Fibroblast of the aortic adventitia (primary cell): ENCODE measurements at places on chromosomes 12 and 14. TPM values are rescaled to one million over a fixed set of nuclear protein-coding genes. Genes with fewer than 3 reads are reported as not detected.
A peak's percentile ranks its signal among the peaks of the same experiment; 100 is the strongest.

DNA sequence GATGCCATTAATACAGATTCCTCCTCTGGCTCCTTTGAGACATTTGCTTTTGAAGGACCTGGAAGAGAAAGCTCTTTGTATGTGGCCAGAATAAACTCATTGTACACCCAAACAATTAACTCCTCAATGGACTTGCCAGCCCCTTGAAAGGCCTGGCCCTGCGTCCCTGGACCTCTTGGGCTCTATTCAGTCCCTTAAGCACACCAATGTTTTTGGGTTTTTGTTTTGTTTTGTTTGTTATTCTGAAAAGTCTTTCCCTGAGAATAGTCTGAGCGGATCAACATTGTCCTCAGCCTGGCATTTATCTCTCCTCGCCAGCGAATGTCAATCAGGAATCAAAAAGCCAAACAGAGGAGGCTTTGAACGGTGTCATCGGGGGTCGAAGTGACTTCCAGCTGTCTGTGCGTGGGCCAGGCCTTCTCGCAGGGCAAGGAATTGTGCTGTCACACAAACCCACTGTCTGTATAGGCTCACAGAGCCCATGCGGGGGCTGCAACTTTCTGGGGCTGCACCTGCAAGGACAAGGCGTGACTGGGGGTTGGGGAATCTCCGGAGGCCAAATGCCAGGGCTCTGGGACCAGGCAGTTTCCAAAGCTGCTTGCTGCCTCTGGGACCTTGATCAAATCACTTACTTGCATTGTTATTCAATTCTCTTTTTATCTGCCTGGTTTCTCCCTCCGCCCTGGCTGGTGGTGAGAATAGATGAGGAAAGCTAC lies 108.3 kb downstream of the SMOC1 start:
- no peak for DNase-seq

DNA sequence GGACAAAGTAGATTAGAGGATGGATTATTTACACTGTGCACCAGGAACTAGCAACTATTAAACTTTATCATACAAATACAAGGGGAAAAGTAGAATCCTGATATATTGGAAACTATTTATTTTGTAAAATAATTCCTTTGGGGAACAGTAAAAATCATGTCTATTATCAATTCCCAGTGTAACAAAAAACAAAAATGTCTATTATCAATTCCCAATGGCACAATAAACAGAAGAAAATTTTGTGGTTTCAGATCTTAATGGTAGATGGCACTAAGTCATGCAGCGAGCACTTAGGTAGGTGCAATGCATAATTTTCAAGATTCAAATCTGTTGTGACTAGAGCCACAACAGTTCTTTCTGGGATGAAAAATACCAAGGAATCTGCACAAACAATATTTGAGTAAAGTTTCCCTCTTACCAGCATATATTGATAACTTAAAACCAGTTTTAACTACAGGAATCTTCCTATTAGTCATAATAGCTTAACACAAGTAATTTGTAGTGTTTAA lies 13.7 kb downstream of the CFL2 start:
- DNase-seq: no peak

- DNase-seq: peak; percentile 49
Measured at GRCh38 chr12:27973487-27973890, 956 bp upstream of the PTHLH start.

DNA sequence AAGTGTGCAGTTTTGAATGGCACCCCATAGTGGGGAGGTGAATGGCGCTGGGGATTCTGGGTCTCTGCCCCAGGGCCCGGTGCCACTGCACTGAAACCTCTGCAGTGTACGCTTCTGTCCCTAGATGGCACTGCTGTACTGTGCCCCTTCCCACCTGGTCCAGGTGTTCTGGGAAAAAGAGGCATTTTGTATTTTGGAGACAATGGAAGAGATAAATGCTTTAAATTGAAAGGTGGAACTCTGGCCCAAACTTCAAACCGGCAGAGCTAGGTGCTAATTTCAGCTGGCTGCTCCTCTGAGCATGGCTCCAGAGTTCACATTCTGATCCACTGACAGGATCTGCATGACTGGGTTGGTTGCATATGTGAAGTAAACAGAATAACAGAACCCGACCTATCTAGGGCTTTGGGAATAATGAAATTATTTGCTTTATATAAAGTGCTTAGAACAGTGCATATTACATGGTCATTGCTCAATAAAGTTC lies 52.2 kb downstream of the KRT80 start:
- no peak for DNase-seq

DNA sequence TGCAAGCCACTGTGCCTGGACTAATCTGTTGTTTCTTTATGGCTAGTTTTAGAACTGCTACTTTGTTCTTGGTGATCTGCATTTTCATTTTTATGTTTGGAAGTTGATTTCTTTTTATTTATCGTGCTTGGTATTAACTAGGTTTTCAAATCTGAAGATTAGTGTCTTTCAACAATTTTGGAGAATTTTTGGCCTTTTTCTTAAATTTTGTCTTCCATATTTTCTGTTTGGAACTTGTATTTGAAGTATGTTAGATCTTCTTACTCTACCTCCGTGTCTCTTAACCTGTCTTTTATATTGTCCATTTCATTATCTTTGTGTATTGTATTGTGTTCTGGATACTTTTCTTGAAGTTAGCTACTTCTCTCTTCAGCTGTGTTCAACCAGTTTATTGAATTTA lies 9.5 kb downstream of the FRS2 start:
- DNase-seq: no peak

- DNase-seq: peak; percentile 26
Measured at GRCh38 chr12:24561411-24561871, 387.5 kb downstream of the BCAT1 start.

DNA sequence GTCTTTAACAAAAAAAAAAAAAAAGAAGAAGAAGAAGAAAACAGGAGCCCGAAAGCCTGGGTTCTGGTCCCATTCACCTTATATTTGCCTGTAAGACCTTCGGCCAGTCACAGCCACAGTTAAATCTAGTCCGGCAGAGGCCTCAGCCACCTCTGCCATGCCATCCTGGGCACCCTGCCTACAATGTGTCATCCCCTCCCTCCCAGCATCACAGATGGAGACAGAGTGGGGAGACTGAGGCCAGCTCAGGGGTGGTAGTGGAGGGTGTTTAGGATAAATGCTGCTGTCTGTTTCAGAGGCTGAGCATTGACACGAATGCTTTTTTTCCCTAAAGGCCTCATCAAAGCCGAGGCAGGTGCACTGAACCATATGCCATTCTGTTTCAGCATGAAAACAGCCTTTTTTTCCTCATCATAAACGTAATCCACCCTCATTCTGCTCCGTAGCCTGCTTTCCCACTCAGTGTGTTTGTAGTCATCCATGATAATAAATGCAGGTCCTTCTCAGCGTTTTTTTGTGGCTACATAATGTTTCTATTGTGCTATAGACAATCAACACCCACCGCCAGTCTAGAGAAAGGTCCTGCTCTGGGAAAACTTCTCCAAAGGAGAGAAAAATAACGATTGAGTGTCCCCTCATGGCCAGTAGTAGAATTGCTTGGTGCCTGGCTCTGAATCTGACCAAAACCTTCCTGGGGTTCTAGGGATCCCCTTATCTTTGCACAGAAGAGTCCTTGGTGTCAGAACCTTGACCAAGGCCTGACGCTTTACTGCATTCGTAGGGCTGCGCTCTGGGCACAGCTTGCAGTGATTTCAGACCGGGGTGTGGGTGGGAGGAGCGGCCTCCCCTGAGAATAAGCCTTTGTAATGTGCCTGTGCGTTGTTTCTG lies 41.1 kb upstream of the TSPAN9 start:
- DNase-seq: peak; percentile 26

DNA sequence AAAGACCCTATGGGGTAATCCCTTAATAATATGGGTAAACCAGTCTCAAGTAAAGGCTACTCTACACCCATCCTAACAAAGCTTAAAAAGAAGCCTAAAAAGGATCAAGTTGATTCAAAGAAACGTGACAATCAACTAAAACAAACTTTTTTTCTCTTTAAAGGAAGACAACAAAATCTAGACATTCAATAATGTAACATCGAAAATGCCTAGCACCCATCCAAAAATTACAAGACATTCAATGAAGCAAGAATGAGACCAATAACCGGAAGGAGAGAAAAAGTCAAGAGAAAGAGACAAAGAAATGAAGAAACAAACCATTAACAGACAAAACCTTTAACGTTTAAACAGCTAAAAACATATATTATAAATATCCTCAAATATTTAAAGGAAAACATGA lies 143.8 kb upstream of the VASH1 start:
- no peak for DNase-seq

DNA sequence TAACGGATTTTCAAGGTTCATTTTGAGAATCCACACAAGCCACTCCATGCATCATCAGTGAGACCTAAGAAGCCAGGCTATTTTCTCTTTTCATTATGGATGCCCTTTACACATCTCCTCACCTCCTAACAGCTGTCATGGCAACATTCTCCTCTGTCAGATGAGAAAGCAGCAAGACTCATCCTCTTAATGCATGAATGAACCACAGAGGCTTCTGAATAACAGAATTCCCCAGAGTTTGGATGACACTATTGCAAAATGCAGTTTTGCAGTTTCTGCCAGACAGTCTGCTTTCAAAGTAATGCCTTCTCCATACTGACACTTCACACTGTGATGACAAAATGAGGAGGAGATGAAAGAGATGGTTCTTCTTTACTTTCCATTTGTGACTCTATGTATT lies 286.7 kb upstream of the GRIP1 start:
- no peak for DNase-seq

GRCh38 chr12:130975116-130975515 lies 21.4 kb downstream of the ADGRD1 start:
- no peak for DNase-seq

GRCh38 chr12:116990971-116991966 lies 80.5 kb downstream of the FBXW8 start:
- DNase-seq: peak; percentile 25

GRCh38 chr14:34336501-34336900 lies 125.5 kb downstream of the SPTSSA start:
- DNase-seq: no peak

- no peak for DNase-seq
Measured at GRCh38 chr14:28966416-28967233, 200.0 kb downstream of the FOXG1 start.

GRCh38 chr12:110670161-110670701 lies 18.7 kb downstream of the HVCN1 start:
- DNase-seq: no peak

GRCh38 chr12:43760396-43760795 lies 1.6 kb downstream of the IRAK4 start:
- no peak for DNase-seq

The RHOJ gene
- total RNA-seq: 7.4 and 13.5 TPM in 2 replicates

The PTPRB gene
- 3.6 and 5.6 TPM in 2 replicates for total RNA-seq

The RAPGEF3 gene
- total RNA-seq: 5.2 and 16.6 TPM in 2 replicates

The TAS2R9 gene
- 0.09 TPM in 1 of 2 replicates, not detected in the other for total RNA-seq

The CHGA gene
- 0.18 TPM in 1 of 2 replicates, not detected in the other for total RNA-seq

The IQSEC3 gene
- total RNA-seq: 0.41 TPM in 1 of 2 replicates, not detected in the other

The C12orf42 gene
- not detected in 2 replicates for total RNA-seq

The KCNK10 gene
- not detected in 2 replicates for total RNA-seq

The KLHL42 gene
- 13.6 and 32.5 TPM in 2 replicates for total RNA-seq

The PMCH gene
- total RNA-seq: 0.27 TPM in 1 of 2 replicates, not detected in the other

The RHEBL1 gene
- 0.25 and 0.54 TPM in 2 replicates for total RNA-seq
